Retinal pigment epithelial cell (primary cell): ENCODE measurements at places on chromosomes 2 and 18.
A peak's percentile ranks its signal among the peaks of the same experiment; 100 is the strongest.

- no peak for DNase-seq
These were observed 828 bp downstream of the DYNC1I2 start for GRCh38 chr2:171688129-171688465.

GRCh38 chr2:136204971-136205370, 87.0 kb upstream of the CXCR4 start:
- no peak for DNase-seq

DNA sequence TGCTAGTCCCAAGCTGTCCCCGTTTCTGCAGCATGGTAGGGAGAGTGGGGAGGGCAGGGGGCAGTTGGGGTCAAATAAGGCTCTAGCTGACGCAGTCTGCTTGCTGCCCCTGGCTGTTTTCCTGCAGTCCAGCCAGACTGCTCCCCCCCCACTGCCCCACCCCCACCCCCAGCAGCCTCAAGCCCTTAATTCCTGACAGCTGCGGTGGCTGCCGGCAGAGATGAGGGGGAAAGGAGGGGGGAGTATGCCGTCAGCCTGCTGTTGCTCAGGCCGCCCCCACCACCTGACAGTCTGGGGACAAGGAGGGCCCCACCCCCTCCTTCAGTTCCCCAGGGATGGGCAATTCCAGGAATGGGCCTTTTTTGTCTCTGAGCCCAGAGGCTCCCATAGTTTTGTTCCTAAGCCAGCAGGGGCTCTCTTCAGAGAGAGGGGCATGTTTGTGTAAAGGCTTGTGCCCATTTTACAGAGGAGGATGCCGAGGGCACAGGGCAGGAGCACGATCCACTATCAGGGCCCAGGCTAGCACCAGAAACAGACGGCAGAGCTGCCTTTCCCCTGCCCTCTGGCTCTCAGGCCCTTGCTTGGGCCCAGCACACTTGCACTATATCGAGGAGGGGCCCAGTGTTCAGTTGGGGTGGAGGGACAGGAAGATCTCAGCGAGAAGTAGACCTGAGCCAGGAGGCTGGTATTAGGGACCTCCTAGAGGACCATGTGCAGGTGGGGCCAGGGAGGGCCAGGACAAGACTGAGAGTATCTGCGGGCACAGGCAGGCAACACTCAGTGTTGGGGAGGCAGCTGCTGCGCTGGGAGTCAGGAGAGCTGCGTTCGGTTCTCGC, 1.5 kb upstream of the WNT10A start:
- DNase-seq, result no peak

GRCh38 chr18:67282796-67283195, 233.7 kb downstream of the DSEL start:
- DNase-seq, result no peak

DNA sequence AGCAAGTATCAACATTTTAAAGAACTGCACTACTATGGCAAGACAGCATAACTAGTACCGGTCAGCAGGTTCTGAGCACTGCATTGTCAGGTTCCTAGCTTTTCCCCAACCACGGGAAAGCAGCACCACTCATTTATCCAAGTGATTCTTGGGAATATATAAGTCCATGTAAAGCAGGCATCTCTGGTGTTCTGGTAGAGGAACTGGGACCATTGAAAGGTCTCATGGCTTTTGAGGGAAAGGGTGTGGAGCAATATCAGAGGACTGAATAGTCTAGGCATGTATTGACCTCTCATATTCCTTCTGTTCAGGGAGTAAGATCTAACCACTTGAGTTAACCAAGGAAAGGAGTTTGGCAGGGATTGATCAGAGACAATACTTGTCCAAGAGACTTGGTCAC, 6.1 kb upstream of the ICA1L start:
- DNase-seq, result no peak

DNA sequence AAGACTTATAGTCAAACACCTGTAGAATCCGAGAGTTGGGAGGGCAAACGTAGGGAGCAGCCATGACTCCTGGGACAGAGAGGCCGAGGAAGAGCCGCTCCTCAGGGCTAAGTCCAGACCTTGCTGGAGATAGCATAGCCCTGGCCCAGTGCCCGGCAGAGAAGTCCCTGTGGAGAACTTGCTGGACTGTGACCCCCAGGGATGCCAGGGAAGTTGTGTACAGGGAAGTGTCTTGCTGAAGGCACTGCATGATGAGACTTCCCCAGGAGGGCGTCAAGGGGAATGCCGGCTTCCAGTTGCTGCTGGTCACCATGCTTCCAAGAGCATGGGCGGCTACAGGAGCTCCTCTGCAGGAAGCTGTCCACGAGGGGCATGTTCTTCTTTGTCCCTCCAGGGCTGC, 8.6 kb upstream of the CNDP1 start:
- no peak for DNase-seq

DNA sequence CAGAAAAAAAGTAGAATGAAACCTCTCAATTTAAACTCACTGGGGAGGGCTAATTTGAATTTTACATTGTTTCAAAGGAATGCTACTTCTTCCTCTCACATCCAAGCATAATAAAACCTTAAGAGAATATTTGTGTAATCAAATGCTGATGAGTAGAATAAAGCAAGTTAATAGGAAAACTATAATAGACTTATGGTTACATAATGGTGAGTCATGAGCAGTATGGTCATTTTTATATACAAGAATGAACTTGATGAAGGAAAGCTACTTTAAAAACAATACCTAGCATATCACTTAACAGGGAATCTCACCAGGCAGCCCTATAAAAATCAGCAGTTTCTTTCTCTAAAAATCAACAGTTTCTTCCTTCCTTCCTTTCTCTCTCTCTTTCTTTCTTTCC, 80.3 kb downstream of the VSNL1 start:
- DNase-seq, result peak; percentile 44

DNA sequence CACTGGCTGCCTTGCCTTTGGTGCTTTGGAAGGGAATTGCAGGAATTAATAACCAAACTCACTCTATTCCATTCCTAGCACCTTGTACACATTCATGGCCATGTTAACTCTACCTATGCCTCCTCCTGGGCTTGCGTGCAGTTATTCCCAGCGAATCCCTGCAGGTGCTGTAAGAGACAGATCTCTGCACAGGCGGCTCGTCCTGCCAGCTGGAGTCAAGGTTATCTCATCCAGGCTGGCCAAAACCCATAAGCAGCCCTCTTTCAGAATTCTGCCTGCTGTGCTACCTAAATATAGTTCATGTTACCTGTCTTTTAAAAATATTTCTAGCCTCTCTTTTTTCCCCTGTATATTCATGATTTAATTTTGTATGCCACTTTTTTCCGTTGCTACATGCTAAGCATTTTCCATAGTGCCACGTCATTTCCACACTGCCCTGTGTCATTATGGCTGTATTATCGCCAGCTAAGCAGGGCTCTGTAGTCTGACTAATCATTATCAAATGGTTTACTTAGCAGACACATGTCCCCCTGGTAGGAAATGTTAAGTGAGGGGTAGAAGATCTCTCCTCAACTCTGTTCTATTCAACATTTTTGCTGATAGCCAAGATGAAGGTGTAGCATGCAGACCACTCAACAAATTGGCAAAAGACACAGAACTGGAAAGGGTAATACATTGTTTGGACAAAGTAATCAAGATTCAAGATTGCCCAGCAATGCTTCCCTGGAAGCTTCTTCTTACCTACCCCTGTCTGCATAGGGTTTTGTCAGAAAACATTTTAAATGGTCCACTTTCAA, 79.7 kb upstream of the TAF1B start:
- DNase-seq, result no peak

GRCh38 chr18:61606759-61607158, 273.5 kb downstream of the CDH20 start:
- DNase-seq, result peak; percentile 66

DNA sequence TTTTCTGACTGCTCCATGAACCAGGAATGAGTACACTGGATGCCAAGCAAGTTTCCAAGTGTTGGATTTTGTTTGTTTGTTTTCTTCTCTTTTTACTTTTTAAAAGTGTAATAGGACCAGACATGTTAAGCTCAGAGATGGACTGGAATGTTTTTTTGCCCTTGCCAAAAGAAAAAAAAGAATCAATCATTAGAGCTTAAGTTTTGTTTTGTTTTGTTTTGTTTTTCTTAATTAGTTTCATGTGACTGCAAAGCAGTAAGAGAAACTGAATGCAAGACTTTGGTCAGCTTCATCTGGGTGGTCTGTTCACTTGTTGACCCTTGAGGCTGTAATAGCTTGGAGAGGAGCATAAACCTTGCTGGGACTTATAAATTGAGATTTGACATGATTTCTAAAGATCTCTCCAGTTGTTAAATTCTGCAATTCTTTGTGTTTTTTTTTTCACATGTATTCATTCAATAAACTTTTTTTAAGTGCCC, 42.4 kb upstream of the SLC1A4 start:
- DNase-seq, result no peak

- no peak for DNase-seq
These were observed 201.3 kb upstream of the FSHR start for GRCh38 chr2:49355611-49356010.
